ENCODE measurements at places on chromosomes 4 and X.
A peak's percentile ranks its signal among the peaks of the same experiment; 100 is the strongest.

DNA sequence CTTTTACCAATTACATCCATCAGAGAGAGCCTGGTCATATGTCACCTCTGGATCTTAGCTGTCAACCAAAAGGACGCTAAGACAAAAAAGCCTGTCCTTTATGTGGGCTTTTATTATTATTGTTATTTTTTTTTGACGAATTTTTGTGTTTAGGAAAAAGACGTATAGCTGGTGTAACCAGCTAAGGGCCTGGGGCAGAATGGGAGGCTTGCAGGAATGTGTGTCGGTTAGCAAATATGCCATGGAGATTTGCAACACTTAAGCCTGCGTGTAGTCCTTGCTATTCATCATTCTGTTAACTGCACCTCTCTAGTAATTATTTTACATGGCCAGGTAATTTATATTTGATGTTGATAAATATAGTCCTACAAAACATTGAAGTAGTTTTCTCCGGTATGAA is 93.5 kb downstream of the TACR3 start:
- no peak for DNase-seq

DNA sequence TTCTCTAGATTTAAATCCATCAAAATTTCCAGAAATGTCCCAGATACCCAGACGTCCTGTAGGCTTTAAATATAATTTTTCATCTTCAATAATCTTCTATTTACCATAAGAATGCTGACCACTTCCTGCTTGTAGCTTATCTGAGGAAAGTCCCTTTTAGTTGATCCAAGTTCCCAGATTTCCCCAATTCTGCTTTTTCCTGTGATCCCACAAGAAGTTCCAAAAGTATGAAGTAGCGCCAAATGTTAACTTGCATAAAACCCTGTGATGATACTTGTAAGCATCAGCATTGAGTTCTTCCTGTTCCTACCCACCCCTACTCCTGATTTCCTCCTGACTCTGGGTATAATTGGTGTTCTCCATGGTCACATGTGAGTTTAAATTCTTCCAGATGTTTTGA is 10.6 kb upstream of the TLR8 start:
- DNase-seq: no peak

- peak; percentile 40 for DNase-seq
Measured at GRCh38 chr4:86939729-86940575, 5.1 kb downstream of the AFF1 start.

GRCh38 chrX:154398668-154399526 is 720 bp downstream of the RPL10 start:
- peak; percentile 88 for DNase-seq

DNA sequence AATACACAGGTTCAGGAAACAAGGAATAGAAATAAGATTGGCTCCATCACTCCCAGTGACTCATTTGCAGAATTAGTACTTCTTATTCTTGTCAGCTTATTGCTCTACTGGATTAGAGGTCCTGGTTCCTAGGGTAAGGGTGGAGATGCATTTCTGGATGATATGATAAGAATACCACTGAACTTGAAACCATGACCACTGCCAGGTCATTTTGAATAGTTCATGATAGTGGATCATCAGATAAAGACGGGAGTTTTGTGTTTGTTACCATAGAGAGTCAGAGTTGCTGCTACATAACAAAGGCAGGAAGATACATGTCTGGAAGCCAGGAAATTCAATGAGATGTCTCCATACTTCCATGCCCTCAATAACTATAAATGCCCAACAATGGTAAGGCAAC is 109.2 kb upstream of the FAT1 start:
- DNase-seq: no peak

DNA sequence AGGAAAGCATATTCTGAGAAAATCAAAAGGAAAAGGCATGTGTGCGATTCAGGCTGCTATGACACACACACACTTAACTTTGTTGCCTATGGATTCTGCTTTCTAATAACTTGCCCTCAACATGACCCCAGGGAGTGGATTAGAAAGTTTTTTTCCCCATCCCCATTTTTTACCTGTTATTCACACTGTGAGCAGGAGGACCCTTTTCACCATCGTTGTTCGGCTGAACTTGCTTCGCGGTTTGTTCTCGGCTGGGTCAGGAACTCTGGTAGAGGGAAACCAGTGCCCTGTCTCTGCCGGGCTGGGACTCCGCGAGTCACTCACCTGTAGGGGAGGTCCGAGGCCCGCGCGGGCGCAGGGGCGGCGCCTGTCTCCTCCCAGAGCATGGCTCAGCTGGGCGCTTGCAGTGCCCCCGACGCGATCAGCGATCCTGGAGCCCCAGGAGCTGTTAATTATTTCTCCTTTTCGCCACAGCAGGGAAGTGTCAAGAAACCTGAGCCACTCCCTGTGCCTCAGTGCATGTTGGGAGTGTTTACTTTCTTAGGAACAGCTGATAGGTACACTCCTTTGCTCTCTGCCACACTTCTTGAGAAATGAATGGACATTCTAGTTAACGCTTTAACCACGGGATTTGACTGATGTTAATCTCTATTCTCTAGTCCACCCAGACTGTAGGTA is at the start of gene RASSF6:
Gene RASSF6, minus strand, starts transcription at position 322 of the 678 bp plus-strand sequence. CDS start 8,641 bp downstream, outside the sequence.
- peak; percentile 26 for DNase-seq

DNA sequence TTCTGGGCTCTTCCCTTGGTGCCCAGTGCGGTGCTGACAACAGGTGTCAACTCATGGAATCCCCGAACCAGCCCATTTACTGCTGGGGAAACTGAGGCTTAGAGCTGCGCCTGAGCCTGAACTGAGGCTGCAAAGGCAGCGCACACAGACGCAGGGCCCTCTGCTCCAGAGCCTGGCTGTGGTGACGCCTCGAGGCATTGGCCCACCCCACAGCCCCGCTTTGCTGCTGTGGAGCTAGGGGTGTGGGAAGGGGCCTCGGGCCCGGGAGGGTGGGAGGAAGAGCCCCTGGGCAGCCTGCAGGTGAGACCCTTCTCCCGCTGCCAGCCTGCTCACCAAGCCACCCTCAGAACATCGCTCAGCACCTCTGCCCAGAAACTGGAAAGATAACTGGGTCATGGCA is 97.4 kb upstream of the LRPAP1 start:
- no peak for DNase-seq

- DNase-seq: no peak
Measured at GRCh38 chr4:85968945-85969819, 390.7 kb downstream of the MAPK10 start.

DNA sequence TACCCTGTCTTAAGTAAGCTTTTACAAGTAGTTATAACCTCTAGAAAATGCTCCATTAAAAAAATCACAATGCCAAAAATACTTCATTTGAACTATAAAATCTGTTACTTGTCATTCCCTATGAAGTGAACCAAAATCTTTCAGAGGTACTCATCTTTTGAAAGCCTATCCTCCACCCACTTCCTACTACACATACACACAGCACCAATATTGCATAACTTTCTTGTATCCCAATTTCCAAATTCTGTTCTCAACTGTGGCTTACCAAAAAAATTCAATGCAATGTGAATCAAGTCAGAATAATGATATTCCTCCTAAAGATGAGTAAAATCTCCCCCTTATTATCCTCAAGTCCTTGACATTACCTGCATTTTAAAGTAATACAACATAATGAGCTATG is 15.9 kb downstream of the DHX15 start:
- no peak for DNase-seq

DNA sequence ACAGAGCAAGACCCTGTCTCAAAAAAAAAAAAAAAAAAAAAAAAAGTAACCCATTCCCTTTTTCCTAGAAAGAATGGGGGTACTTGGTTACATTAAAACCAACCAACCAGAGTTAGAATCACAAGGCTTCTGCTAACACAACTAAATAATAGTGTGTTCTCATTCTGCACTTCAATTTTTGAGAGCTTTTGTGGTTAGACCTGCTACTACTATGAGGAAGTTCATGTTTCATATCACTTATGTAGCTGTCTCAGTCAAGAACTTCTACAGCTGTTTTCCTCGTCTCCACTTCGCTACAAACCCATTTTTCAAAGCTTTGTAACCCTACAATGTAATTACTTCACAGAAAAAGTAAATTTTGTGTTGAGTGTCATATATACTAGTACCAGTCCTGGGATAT is 58.3 kb downstream of the PDHA2 start:
- no peak for DNase-seq

GRCh38 chr4:170652571-170652970 is 562.8 kb upstream of the AADAT start:
- DNase-seq: no peak

- no peak for DNase-seq
Measured at GRCh38 chr4:2154215-2154740, 87.6 kb downstream of the HAUS3 start.

DNA sequence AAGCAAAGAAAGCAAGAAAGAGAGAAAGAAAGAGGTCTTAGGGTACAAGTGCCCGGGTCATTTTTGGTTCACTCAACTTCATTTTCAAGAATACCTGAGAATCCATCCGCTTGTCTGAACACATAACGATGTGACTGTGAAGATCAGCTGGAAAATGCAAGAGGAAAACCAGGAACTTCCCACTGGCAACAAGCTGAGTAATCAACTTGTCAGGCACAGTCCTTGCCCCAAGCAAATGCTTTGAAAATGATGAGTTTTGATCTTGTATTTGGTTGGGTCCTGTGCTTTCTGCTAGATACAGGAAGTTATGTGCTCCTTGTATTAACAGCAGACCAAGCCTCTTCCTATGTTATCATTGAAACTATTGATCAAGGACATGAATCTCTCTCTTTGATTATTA is 239.1 kb downstream of the ASMT start:
- DNase-seq: no peak

GRCh38 chr4:109953556-109953955 is 40.9 kb downstream of the EGF start:
- DNase-seq: no peak

GRCh38 chr4:65393078-65393477 is 277.2 kb downstream of the EPHA5 start:
- DNase-seq: no peak

DNA sequence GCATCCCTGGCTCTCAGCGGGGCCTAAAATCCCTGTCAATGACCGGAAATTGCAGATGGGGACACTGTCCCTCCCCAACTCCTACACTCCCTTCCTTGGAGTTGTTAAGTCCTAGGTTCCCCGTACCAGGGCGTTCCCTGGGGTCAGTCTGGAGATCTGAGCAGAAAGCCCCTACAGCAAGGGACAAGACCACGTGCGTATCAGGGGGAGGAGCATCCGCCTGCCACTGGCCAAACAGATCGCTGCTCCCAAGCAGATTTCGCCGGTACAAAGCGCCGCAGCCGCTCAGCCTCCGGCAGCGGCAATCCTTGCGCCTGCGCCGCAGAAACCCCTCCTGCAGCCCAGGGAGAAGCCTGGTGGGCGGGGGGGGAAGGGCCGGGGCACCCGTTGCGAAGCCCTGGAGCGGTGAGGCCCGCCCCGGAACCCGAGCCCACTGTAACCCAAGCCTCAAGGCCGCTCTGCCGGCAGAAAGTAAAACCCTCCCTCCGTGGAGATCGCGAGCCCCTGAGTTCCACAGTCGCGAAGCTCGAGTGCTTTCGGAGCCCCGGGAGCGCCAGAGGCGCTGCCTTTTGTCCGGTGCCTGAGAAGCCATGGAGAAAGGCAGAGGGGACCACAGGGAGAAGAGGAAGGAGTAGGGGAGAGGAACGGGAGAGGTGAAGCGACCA is 2.7 kb downstream of the CRMP1 start:
- DNase-seq: no peak

GRCh38 chr4:173052439-173052838 is 116.2 kb upstream of the GALNT7 start:
- no peak for DNase-seq

DNA sequence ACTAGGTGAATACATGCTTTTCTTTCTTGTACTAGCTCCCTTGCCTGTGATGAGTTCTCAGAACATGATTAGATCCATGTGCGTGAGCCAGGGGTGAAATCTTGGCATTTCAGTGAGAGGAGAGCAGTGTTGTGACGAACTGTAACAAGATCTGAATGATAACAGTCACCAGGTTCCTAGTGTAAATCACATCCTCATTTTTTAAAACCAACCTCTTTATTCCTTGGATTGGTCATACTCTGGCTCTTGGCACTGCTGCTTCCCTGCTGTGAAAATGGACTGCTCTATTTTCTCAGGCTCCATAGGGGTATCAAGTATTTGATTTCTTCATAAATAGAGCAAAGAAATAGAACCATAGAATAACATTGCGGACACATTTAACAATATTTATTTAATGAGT is 206.3 kb downstream of the SLC4A4 start:
- no peak for DNase-seq

DNA sequence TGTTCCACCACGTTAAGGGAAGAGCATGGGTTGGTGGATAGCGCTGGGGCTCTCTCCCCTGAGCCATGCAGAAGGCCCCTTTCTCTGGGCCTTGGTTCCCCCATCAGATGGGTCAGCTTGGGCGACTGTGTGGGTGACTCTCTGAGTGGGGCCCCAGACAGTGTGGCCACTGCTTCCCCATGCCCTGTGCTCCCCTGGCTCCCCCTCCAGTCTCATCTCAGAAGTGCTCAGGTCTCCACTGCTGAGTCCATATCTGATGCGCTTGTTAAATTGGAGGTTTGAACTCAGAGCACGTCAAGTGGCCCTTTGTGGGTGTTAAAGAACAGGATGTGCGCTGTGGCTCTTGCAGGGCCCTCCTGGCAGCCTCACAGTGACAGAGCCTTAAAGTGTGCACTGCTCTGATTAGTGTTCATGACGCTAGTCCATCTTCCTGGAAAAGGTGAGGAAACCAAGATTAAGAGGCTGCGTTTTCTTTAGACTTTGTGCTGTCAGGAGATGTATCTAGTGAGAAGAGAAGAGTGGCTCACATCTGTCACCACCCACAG is 59.8 kb downstream of the NELFA start:
- no peak for DNase-seq

- DNase-seq: no peak
Measured at GRCh38 chrX:45517090-45517973, 316.7 kb upstream of the DIPK2B start.

GRCh38 chr4:6456450-6456849 is 16.0 kb downstream of the PPP2R2C start:
- DNase-seq: no peak
